ENCODE measurements at places on chromosomes 4 and X.

- DNase-seq: no peak
Measured at GRCh38 chr4:81601358-81601694, 129.6 kb upstream of the RASGEF1B start.

DNA sequence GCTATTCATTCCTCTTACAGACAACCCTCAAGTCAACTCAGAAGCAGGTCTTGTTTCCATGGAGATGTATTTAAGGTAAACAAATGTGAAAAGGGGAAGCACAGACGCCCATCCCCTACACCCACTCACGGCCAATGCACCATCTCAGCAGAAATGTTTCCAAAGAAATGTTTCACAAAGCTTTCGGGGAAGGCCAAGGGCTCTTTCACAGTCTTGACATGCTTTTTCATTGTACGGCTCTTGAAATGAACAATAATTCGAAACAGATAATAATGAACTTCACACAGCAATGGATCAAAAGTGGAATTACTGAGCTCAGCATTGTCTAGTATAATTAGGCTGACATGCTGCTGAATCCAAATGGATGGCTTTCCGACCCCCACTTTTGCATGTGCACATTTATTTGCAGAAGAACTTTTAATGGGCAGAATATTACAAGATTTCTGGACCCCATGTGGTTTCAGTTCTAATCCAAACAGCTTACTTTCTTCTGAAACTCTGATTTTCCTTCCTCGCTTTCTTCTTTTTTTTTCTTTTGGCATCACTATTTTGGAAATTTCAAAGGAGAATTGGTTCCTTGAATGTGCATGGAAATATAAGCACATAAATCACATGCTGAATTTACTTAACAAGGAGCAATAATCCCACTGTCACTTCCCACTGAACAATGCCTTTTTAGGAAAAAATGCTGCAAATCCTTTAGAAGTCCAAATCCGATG is 160.9 kb downstream of the SMIM20 start:
- peak; percentile 79 for DNase-seq

DNA sequence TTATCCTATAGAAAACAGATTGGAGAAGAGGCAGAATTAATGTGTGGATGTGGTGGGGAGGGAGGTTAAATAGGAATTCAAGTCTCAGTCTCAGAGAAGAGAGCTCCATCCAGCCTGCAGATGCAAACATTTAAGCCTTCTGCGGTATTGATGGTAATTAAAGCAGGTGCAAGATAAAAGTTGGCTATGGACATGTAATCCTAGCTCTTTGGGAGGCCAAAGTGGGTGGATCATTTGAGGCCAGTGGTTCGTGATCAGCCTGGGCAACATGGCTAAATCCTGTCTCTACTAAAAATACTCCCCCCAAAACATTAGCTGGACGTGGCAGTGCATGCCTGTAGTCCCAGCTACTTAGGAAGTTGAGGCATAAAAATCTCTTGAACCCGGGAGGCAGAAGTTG is 332.7 kb downstream of the PABPC4L start:
- DNase-seq: no peak

- no peak for DNase-seq
Measured at GRCh38 chr4:38145741-38146140, 185.5 kb downstream of the PTTG2 start.

- no peak for DNase-seq
Measured at GRCh38 chr4:147815741-147816140, 83.9 kb downstream of the ARHGAP10 start.

DNA sequence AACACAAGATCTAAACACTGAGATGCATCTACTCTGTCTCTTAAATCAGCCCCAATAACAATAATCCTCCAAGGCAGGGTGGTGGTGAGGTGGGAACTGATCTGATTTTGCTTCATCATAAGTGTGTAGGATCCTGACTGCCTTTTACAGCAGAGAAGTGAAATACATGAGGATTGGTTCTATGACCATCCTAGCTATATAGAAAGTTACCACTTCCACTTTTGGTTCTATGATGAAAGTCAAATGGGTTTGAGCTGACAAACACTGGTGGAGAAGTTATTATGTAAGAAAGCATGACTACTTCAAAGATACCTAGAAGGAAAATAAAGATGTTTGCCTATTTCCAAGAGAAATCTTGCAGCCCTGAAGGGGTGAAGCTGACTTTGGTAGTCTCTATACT is 181.6 kb downstream of the NKX6-1 start:
- no peak for DNase-seq

- DNase-seq: no peak
Measured at GRCh38 chr4:47185761-47186160, 154.4 kb downstream of the GABRB1 start.

DNA sequence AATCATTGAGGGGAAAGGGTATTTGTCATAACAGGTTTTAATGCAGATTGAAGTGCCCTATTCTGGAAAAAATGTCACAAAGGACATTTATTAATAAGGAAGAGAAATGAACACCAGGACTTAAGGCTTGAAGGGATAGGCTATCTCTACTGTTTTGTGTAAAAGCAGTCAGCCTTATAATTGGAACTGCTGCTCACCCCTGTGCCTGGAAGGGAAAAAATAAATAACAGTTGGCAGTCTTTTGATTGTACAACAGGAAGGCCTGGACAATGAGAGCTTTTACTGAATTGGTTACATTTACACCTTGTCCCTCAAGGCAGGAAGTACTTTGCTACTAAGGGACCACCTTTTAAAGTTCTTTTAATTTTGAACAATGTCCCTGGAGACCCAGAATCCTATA is 17.8 kb upstream of the MAGED4 start:
- no peak for DNase-seq

GRCh38 chrX:8447368-8447767 is 17.3 kb upstream of the VCX3B start:
- DNase-seq: no peak

DNA sequence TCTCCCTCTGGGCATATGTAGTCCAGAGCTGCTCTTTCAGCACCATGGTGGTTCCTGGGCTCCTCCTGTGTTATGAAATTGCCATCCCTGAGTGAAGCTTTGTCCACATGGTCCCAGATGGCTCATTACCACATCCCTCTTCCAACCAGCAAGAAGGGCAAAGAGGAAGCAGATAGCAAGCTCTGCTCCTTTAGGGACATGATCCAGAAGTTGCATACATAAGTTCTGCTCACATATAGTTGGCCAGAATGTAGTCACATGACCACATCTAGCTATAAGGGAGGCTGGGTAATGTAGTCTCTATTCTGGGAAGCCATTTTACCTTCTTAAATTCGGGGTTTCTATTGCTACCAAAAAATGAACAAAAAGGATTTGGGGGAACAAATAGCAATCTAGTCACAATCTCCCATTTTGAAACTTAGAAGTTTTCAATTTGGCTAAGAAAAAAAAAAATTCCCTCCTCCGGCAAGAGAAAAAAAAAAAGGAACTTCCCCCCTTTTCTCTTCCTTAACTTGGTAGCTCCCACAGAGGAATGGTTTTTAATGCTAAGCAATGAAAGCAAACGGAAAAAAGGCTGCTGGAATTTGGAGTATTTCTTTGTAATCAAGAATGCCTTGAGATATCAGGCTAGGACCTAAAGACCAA is 88.2 kb upstream of the USP9X start:
- no peak for DNase-seq

- DNase-seq: no peak
Measured at GRCh38 chrX:97843200-97843811, 959.6 kb downstream of the RPA4 start.

DNA sequence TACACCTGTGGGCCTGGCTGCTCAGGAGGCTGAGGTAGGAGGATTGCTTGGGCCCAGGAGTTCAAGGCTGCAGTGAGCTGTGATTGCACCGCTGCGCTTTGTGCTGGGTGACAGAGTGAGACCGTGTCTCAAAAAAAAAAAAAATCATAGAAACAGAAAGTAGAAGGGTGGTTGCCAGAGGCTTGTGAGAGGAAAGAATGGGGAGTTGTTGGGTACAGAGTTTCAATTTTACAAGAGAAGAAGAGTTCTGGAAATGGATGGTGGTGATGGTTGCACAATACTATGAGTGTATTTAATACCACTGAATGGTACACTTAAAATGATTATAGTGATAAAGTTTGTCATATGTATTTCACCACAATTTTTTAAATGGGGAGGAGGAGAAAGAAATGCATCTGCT is 10.2 kb upstream of the GLOD5 start:
- no peak for DNase-seq

- no peak for DNase-seq
Measured at GRCh38 chr4:23835774-23836478, 53.9 kb downstream of the PPARGC1A start.

- DNase-seq: no peak
Measured at GRCh38 chrX:49269767-49270248, at the start of gene PPP1R3F. TSS of gene PPP1R3F (plus strand) at chrX:49269793. CDS start at chrX:49269870, 77 bp downstream.

DNA sequence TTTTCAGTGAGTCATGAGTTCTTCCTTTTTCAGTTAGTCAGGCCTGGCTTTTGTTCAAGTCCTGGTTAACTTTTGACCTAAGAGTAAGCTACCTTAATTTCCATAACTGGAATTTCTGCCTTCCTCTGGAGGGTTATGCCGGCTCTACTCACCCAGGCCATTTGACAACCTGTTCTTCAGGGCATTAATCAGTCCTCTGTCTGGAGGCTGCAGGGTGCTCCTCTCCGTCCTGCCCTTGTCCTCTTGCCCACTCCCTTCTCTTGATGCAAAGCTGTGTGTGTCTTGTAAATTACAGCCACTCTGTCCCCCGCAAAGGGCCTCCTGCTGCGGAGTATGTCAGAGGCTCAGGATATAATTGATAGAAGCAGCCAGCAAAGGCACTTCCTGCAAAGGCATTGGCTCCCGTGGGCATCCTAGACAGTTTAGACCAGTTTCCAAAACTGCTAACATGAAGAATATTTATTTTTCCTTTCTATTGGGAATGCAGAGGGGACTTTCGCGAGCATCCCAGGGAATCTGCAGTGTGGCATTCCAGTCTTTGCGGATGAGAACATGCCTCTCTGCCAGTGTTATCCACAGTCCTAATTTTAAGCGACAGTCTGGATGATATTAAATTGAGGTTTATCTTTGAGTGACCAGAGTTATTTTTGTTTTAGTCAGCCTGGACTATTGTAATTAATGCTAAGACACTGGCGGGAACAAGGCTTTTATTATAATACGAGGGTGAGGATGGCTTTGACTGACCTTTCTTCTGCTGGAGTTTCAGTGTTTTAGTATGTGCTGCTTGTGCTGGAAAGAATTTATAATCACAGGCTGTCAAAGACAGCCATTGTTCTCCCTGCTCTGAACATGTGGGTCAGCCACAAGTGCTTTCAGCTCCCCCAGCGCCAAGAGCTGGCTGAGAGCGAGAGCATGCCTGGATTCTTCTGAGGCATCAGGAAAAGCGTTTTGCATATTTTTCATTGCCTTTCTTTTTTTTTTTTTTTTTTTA is 74.2 kb downstream of the LIMCH1 start:
- DNase-seq: no peak

GRCh38 chr4:25658777-25659176 is 3.1 kb downstream of the SLC34A2 start:
- no peak for DNase-seq
